ENCODE measurements at places on chromosomes 1 and 21.

DNA sequence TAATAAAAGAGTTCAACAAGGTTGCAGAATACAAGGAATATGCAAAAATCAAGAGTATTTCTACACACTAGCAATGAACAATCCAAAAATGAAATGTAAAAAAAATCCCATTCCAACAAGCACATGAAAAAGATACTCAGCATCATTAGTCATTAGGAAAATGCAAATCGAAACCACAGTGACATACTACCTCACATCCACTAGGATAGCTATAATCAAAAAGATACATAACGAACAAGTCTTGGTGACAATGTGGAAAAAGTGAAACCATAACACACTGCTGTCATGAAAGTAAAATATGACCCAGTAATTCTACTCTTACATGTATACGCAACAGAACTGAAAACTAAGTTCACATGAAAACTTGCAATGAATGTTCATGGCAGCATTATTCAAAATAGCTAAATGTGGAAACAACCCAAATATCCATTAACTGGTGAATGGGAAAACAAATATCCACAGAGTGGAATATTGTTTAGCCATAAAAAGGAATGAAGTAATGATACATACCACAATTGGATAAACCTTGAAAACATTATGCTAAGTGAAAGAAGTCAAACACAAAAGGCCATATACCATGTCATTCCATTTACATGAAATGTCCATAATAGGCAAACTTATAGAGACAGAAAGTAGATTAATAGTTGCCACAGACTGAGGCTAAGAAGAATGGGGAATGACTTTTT, 34.3 kb downstream of the PIK3R3 start:
- no peak for DNase-seq

- DNase-seq, result no peak
Observed at GRCh38 chr1:44811234-44811633, 2.9 kb downstream of the BTBD19 start.

DNA sequence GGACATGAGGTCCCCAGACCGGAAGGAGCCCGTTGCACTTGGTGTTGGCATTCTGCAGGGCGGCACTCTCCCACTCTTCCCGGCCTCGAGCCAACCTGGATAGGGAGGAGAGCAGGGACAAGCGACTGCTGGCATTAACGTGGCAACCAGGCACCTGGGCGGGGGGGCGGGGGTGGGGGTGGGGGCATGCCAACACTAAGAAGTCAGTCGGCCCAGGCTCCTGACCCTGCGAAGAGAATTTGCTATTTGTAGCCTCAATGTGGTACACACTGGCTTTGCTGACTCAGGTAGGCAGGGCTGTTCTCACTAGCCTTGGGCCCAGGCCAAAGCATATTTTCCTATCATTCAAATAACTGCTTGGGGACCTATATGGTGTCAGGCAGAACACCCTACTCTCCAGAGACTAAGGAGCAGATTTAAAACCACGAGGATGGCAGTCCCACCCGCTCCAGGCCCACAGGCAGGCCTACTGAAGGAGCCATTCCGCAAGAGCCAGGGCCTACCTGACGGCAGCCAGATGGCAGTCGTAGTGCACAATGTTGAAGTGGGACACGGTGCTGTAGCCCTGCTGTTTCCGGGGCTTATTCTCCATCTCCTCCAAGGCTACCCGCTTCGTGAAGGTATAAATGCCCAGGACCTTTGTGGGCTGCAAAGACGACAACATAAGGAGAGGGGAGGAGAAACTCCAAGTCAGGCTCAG, 123.7 kb downstream of the UBR4 start:
- DNase-seq, result no peak

GRCh38 chr1:90371448-90371813, 345.7 kb downstream of the BARHL2 start:
- no peak for DNase-seq

DNA sequence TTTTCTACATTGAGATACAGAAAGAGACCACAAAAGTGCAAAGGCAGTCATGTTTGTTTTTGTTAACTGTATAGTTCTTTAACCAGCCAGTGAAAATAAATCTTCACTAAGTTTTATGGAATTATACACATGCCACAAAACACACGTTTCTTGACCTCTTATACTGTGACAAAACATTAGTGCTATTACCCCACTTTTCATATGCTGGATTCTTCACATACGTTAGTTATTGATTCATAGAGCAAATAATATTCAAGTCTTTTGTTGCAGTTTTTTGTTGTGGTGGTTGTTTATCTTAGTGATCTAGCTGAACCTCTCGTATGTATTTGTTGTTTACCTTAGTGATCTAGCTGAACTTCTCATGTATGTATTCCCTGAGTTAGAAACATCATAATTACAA, 28.0 kb downstream of the LYPLAL1 start:
- no peak for DNase-seq

DNA sequence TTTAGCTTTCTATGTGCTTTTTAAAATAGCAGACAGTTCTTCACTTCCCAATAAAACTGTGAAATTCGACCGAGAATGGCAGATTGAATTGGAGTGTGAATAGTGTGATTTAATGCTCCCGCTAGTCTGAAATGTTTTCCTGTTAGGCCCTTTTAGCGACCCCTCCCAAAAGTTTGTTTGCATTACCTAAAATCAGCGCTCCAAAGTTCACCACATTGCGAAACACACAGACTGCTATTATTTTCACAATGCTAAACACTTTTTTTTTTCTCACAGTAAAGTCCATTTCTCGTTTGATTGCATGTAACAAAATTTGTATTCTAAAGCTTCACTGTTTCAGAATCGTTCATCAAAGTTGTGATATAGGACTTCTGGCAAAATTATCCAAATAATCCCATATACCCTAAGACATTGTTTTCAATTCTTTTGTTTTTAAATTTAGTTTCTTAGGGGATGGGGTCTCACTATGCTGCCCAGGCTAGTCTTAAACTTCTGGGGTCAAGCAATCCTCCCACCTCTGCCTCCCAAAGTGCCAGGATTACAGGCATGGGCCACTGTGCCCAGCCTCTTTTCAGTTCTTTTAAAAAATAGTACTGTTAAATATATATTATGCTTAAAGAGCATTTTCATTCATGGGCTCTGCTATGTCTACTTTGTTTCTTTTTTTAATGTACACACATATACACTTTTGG, 76.5 kb upstream of the USH2A start:
- DNase-seq, result no peak

GRCh38 chr1:24899581-24900485, 30.2 kb downstream of the RUNX3 start:
- no peak for DNase-seq

DNA sequence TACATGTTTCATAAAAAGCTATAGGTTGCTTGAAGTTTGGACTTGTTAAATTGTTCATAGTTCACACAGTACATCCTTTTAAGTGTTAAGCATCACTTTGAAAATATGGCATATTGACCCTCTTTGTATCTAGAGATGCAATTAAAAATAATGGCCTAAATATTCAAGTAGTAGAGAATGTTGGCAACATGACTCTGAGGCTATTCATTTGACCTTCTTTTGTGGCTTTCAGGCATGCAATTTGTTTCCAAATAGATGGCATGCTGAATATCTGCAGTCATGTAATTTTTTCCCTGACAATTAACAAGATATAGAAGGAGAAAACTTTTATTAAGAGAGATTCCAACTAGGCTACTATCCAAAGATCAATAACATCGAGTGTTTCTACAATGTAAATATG, 230.5 kb upstream of the ZRANB2 start:
- DNase-seq, result no peak

- peak; percentile 27 for DNase-seq
Observed at GRCh38 chr1:207003210-207003609, 29.3 kb downstream of the C1orf116 start.

GRCh38 chr1:16075337-16076030, 2.0 kb upstream of the FAM131C start:
- no peak for DNase-seq

- no peak for DNase-seq
Observed at GRCh38 chr1:75953461-75953860, 21.3 kb upstream of the ASB17 start.

DNA sequence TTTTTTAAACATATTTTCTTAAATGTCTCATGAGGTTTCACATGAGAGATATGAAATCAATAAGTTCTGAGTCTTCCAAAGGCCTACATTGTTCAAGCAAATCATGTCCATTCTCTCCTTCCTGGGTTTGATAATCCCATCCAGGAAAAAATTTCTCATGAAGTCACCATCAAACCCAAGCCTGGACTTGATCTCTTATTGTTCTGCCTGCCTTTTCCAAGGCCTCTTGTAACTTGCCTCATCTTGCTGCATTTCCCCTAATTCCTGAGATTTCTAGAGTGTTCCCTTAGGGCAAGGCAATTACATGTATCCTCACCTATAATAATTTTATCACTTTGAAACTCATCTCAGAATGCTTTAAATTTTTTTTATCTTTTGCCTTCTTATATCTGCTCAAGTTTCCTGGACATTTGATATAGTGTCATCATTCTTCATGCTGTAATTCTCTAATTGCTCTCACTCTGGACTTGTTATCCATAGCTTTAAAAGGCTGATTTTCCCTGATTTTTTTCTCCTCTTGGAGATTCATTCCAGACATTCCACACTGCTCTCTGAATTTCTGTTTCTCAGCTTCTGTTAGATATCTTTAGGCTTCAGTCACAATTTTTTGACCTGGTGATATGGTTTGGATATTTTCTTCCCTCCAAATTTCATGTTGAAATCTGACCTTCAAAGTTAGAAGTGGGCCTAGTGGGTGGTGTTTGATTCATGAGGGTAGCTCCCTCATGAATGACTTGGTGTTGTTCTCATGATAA, 126.4 kb downstream of the LRRC7 start:
- DNase-seq, result no peak

DNA sequence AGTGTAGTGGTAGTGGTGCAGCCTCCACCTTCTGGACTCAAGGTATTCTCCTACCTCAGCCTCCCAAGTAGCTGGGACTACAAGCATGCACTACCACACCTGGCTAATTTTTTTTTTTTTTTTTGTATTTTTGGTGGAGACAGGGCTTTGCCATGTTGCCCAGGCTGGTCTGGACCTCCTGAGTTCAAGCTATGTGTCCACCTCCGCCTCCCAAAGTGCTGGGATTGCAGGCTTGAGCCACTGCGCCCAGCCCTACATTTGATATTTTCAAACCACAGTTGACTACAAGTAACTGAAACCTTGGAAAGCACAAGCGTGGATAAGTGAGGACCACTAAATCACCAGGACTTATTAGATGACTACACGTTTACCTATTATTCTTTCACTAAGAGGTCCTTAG, 10.0 kb upstream of the PDPN start:
- DNase-seq, result no peak

DNA sequence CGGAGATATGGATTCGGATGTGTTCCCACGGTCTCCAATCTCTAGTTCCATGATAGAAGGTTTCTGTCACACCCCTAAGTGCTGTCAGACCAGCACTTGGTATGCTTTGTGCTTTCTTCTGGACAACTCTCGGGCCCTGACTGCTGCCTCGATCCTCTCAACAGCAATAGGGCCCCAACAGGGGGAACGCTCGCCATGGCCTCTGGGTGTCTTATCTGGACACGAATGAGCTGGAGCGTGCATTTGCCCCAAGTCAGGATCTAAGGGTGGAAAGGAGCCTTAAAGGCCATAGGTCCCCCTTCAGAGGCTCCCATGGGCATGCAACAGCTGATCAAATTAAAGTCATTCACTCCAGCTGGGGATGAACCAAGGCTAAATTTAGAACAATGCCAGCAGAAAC, 76.8 kb downstream of the TCP10L start:
- no peak for DNase-seq

DNA sequence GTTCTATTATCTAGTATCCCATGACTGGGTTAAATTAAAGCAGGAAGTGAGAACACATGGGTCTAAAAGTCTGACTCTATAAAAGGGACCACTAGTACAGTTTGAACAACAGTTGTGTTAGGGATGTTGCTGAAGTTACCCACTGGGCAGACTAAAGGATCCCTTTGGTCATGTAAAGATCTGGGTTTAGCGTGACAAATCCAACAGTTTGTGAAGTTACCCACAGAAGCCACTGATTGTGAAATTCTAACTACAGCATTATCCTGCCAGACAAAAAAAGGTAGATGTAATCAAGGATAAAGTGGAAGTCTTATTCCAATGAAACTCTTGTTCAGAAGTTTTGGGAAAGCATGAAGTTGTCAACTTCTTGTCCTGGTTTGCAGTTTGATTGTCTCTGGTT, 5.7 kb downstream of the QSOX1 start:
- no peak for DNase-seq

GRCh38 chr1:156914440-156914856, 6.0 kb upstream of the LRRC71 start:
- no peak for DNase-seq

GRCh38 chr1:165063181-165063965, 293.1 kb downstream of the LMX1A start:
- DNase-seq, result no peak

- no peak for DNase-seq
Observed at GRCh38 chr1:193543259-193543658, 356.8 kb upstream of the B3GALT2 start.

- DNase-seq, result no peak
Observed at GRCh38 chr1:184461321-184461720, 74.5 kb downstream of the C1orf21 start.

DNA sequence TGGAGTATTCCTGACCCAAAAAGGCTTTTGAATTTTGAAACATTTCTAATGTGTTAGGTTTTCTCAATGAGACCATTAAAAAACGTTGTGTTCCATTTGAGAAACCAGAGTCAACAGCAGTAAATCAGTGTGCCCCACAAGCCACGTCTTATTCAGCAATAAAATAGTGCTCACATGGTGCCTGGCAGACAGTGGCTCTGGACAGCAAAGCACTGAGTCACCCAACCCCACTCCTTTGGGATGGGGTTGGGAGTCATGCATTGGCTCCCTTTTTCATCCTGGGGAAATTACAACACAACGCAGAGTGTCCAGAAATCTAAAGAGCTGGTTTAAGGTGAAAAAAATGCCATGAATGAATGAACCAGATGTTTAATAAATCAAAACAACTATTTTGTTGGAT, 46.5 kb downstream of the KCNJ15 start:
- DNase-seq, result no peak

DNA sequence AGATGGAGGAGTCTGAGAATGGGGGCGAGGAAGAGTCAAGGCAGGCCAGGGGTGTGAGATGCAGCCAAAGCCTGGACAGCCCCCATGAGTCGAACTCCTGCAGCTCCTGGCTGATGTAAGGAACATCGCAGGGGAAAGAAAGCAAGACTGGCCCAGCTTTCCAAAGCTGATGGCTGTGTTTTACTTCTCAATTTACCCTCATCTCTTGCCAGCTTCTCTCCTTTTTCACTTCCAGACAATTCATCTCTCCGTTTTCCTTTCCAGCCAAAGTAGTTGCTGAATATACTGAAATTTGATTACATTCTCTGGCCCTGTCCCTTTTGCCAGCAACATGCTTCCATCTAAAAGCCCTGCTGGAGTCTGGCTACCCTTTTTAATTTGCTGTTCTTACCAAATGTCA, 40.0 kb upstream of the UBE2U start:
- DNase-seq, result no peak

GRCh38 chr1:59237900-59238299, 59.0 kb upstream of the FGGY start:
- DNase-seq, result no peak

Measured in brain (organoid and tissue), 16 donors.